ENCODE measurements at places on chromosomes 7 and 10. TPM values are rescaled to one million over a fixed set of nuclear protein-coding genes. Genes with fewer than 3 reads are reported as not detected.

GRCh38 chr10:89173075-89173474, 34.0 kb downstream of the CH25H start:
- DNase-seq = no peak

The ORC5 gene
- total RNA-seq = 36.1 TPM

- DNase-seq = no peak
Measured at GRCh38 chr7:47377741-47378140, 204.2 kb downstream of the TNS3 start.

GRCh38 chr7:39102234-39102633, 124.5 kb downstream of the POU6F2 start:
- no peak for DNase-seq

DNA sequence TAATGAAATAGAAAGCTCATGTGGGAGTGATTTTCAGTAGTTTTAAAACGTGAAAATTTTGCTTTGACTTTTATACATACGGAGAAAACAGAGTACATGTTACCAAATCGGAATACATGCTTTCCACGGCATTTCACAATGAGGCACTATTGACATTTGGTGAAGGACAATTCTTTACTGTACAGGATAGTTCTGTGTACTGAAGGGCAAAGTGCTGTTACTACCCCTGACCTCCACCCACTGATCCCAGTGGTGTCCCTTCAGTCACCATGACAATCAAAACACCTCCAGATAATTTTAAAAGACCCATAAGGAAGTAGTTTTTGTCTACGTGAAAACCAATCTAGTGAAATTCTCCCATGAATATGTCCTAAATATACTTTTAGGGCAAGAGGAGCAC, 33.1 kb upstream of the ANK3 start:
- no peak for DNase-seq

The ZNF316 gene
- 32.1 TPM for total RNA-seq

GRCh38 chr7:122442929-122443328, 138.4 kb upstream of the FEZF1 start:
- DNase-seq = no peak

DNA sequence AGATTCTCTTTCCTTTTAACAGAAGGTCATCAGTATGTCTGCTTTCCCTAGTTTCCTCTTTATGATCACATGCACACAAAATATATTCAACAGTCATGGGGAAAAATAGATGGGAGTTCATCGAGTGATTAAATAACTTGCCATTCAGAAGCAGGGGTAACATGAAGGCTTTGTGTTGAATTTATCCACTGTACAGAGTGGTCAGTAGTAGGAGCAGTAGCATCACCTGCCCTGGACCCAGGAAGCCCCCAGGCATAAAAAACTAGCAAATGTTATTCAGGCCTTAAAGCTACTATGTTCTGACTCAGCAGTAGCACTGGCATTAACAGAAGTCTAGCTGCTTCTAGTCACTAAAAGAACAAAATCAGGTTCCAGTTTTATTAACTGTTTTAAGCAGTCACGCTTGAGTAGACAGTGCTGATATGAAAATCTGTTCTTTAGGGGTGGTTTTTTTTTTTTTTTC, 31.4 kb upstream of the FAM133B start:
- DNase-seq = no peak

- no peak for DNase-seq
Measured at GRCh38 chr7:155298288-155298833, 683 bp downstream of the INSIG1 start.

GRCh38 chr10:19941206-19941880, 125.1 kb downstream of the PLXDC2 start:
- DNase-seq = no peak

DNA sequence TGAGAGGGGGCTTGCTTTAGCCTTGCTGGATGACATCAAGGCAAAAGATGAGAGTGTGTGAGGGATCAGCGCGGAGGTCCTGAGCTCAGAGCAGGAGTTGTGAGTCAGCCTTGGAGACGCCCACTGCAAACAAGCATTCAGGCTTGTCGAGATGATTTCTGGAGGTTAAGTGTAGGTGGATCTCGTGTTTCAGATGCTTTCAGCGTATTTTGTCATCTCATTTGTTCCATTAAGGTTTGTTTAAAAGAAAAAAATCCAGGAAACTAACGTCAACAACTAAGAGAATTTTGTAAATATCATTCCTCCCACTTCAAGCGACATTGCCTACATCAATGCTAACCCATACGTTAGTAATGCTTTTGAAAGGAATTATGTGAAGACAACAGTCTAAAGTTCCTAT, 715.4 kb upstream of the NRP1 start:
- DNase-seq = no peak

The GJD4 gene
- total RNA-seq = not detected

GRCh38 chr10:77670817-77671443, 33.3 kb upstream of the KCNMA1 start:
- DNase-seq = no peak

- no peak for DNase-seq
Measured at GRCh38 chr7:106224797-106225196, 60.0 kb downstream of the NAMPT start.

- no peak for DNase-seq
Measured at GRCh38 chr10:98055841-98056516, 25.6 kb upstream of the CRTAC1 start.

GRCh38 chr7:100472854-100473499, 6.0 kb downstream of the TSC22D4 start:
- DNase-seq = no peak

- DNase-seq = no peak
Measured at GRCh38 chr7:47185170-47185569, 396.7 kb downstream of the TNS3 start.

- no peak for DNase-seq
Measured at GRCh38 chr10:108051218-108051617, 886.7 kb upstream of the SORCS1 start.

DNA sequence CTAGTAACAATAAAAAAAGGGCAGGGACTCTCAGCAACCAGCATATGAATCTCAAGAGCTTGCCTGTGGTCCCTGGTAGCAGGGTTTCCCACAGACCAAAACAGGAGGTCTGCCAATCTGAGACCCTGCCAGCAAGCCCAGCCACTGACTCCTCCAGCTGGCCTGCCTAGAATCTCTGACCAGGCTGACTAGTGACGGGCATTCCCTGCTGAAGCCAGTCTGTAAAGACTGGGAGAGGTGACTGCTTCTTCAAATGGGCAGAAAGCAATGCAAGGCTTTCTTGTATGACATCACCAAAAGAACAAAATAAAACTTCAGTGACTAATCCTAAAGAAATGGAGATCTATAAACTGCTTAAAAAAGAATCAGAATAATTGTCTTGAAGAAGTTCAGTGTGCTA, 249.4 kb downstream of the TCF7L2 start:
- no peak for DNase-seq

DNA sequence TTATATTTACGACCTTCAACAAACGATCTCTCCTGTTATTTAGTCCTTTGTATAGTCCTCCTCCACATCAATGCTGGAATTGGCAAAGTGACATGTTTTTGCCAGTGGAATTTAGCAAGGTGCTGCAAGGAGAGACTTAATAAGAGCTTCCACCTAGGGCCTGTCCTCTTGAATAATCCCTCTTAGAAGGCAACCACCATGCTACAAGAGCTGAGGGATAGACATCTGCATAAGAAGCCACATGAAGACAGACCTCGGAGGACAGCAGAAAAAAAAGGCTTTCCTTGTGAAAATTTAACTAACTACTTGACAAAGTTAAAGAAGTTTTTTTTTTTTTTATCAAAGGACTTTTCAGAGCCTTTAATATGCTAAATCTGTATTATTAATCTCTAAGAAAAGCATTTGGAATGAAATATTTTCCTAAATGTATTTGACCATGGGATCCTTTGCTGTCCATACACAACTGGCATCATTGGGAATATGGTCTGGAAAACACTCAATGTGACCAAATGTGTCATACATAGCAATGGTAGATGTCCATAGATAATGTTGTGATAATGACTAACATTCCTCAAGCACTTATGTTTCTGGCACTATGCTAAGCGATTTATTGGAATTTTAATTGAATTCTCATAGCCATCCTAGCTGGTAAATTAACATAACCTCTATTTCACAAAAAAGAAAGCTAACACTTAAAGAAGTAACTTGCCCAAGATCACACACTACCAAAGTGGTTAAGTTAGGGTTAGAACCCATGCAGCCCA, 13.2 kb downstream of the HYCC1 start:
- no peak for DNase-seq

GRCh38 chr7:158973941-158974785, 117.8 kb downstream of the DYNC2I1 start:
- DNase-seq = no peak

DNA sequence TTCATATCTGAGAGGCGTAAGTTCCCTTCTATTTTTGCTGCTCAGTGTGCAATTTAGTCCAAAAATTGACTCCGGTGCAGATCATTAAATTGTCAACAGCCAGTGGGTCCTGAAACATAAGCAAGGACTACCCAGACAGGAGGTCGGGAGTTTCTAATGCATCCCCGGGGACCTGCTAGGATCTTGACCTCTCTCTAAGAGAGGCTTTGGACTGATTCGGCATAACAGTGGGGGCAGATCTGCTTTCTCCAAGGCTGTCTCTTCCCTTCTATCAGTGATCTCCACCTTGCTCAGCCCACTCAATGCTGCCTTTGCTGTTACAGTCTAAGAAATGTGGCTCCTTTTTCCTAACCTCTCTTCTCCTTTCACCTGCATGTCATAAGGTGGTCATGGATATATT, 199.1 kb upstream of the NRP1 start:
- DNase-seq = no peak

The TMEM140 gene
- 6.6 TPM for total RNA-seq

GRCh38 chr10:17729630-17730029, 22.4 kb upstream of the TMEM236 start:
- no peak for DNase-seq

The DNAJB12 gene
- total RNA-seq = 32.6 TPM

GRCh38 chr10:108905821-108906220, 1017.5 kb downstream of the XPNPEP1 start:
- DNase-seq = no peak

The HOXA5 gene
- total RNA-seq = not detected

GRCh38 chr10:12712293-12712983, 289.1 kb downstream of the CCDC3 start:
- no peak for DNase-seq

The NOC3L gene
- 52.8 TPM for total RNA-seq

DNA sequence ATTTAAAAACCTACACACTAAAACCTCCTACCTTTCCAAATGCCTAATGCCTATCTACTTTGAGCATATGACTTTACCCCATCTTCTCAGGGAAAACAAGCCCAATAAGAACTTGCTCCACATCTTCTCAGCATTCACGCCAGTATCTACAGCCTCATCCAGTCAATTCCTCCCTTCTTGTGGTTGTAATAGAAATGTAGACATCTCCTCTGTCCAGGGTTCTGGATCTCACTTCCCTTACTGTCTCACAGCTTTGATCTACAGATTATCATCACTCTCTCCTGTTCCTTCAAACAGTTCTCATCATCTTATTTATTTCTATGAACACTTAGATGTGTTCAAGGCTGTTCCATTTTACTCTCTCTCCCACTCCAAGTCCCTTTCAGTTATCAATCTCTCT, 70.4 kb upstream of the NOBOX start:
- no peak for DNase-seq

The CDC14C gene
- total RNA-seq = not detected

The PAPOLB gene
- total RNA-seq = 0.05 TPM

Measured in activated T-cell treated with anti-CD3 and anti-CD28 coated beads, Interleukin-2, amount 50 U/mL, for 4 hours (primary cell).